Motor neuron (in vitro differentiated cells): ENCODE measurements at places on chromosomes 1 and 21.
A peak's percentile ranks its signal among the peaks of the same experiment; 100 is the strongest.

DNA sequence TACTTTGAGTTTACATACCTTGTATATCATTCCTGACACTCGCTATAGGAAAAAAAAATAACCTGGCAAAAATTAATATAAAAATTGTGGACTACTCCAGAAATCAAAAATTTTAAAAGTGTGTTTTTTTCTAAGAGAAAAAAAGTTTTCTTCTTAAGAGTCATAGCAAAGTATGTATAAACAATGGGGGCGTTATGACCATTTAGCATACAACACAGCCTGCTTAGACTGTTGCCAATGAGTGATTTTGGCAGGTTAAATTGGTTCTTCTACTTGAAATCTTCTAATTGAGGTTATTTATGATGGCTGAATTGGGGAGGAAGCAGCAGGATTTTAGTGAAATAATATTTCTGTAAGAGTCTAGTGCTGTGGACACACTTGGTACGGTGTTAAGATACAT lies 130.5 kb upstream of the USH2A start:
- no peak for ATAC-seq

GRCh38 chr1:109728870-109729269 lies 12.0 kb downstream of the GSTM3 start:
- no peak for ATAC-seq

DNA sequence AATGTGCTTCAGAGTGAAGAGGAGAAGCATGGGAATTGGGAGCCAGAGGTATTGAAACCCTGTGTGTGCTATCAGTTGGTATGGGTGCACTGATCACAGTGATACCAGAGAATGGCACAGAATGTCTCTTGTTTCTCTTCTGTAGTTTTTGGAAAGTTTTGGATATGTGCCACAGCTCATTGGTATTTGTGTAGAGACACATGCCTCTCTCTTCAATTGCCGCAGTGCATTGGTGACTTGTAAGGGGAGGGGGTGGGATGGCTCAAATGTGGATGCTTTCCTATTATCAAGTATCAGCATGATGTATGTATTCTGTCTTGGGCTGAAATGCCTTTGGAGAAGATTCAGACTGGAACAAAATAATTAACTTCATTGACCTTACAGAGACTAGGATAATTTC lies 101.0 kb downstream of the HMCN1 start:
- no peak for ATAC-seq

DNA sequence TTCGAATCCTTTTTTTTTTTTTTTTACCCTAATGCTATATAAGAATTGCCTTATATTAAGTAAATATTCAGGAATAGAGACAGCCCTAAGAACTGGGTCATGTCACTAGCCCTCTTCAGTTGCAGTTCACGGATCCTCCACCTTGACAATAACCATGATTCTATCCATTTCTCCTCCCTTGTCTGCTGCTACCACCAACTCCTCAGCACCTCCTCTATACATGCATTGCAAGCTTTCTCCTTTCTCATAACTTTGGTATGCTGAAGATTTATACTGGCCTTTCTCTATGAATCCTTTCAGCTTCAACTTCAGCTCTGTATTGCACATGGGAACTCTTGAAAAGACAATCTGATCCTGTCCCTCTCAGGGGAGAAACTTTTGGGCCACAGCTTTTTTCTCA lies 14.3 kb upstream of the DR1 start:
- ATAC-seq, result no peak

GRCh38 chr1:96820107-96820506 lies 98.5 kb downstream of the PTBP2 start:
- ATAC-seq, result no peak

- ATAC-seq, result no peak
Measured at GRCh38 chr1:225113265-225113664, 183.8 kb downstream of the DNAH14 start.

- no peak for ATAC-seq
Measured at GRCh38 chr1:154867841-154868605, 2.1 kb downstream of the KCNN3 start.

- ATAC-seq, result no peak
Measured at GRCh38 chr1:61435226-61435625, 289.7 kb downstream of the TM2D1 start.

- no peak for ATAC-seq
Measured at GRCh38 chr1:53345996-53346813, 18.3 kb upstream of the LRP8 start.

DNA sequence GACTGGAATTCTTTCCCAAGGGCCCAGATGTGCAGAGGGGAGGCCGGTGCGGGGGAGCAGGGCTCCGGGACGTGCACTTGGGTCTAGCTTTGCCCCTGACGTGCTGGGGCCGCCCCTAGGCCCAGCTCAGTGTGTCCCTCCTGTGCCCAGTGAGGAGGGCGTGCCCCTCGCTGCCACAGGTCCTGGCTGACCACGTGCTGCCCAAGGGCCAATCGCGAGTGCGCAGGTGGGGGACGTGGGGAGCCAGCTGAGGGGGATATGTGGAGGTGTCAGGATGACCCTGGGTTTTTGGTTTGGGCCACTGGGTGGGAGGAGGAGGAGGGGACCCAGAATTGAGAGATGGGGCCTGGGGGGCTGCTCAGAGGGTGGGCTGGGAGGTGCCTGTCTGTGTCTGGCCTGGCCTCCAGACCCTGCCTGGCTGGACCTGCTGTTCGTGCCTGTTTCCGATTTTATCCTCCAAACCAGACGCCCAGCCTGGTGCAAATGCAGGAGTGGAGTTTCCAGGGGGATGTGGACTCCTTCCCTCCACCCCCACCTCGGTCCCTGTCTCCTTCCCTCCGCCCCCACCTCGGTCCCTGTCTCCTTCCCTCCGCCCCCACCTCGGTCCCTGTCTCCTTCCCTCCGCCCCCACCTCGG lies 6.1 kb upstream of the RNF223 start:
- peak; percentile 80 for ATAC-seq

- no peak for ATAC-seq
Measured at GRCh38 chr1:151502859-151503780, 8.1 kb upstream of the CGN start.

DNA sequence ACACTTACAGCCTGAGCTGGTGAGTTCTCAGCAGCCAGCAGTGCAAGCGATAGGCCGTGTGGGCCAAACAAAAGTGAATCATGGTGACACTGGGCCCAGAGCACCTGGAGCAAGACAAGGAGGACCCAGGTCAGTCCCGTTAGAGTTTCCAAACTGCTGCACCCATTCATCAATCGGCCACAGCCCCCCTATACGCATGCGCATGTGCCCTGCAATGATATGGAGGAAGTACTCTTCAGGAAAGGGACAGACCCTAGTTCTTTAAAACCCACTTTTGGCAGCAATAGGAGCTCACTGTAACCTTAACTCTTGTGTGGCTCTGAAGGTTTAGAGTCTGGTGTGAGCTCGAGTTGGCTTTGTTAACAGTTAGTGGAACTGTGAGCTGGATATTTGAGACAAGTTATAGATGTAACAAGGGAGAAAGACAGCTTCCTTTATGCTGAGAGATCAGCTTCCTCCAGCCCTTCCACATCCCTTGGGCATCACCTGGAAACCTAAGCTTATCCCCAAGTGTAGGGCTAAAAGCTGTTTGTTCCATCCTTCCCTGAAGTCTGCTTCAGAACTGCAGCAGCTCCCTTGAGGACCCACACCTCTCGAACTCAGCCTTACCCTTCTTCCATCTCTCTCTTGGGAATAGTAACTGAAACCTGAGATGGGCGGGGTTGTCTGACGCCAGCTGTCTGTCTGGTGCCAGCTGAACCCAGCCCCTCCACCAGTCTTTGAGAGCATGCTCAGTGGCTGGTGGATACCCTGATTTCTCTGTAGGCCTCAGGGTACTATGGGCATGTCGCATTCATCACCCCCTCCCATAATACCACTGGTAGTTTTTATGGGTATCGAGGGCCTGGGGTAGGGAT lies 17.7 kb downstream of the NMNAT1 start:
- peak; percentile 99 for ATAC-seq

DNA sequence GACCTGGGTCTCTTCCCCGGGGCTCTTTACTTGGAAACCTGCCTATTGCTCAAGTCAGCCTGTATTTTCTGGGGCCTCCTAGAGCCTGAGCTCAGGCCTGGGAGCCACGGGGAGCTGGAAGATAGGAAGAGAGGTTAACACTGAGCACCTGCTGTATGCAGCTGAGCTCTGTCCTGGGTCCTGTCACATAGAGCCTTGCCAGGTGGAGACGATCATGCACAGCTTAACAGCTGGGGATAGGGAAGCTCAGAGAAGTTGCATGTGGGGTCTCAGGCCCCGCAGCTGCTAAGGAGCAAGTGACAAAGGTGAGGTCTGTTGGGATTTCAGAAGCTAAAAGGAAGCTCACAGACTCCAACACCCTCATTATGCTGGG lies 127.4 kb upstream of the TMEM51 start:
- ATAC-seq, result no peak

- ATAC-seq, result no peak
Measured at GRCh38 chr1:41780322-41780721, 138.4 kb downstream of the HIVEP3 start.

- no peak for ATAC-seq
Measured at GRCh38 chr1:160911441-160911840, 26.5 kb upstream of the ITLN1 start.

DNA sequence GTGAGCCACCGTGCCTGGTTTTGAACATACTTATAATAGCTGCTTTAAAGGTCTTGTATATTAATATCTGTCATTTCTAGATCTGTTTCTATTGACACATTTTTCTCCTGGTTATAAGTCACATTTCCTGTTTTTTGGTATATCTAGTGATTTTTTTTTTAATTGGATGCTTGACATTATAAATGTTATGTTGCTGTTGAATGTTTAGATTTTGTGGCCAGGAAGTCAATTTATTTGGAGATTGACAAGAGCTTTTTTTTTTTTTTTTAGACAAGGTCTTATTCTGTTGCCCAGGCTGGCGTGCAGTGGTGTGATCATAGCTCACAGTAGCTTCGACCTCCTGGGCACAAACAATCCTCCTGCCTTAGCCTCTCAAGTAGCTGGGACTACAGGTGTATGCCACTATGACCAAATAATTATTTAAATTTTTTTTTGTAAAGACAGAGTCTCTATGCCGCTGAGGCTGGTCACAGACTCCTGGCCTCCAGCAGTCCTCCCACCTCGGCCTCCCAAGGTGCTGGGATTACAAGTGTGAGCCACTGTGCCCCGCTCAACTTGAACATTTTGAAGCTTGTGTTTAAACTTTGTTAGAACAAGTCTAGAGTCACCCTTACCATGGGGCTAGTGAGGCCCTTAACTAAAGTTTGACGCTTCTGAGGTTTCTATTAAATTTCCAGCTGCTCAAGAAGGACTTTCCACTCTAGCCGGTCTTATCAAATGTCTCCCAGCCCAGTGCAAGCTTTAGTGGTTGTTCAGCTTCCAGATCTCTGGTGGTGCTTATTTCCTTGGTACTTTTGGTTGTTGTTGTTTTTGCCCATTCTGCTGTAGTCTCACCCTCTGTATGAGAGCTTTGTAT lies 8.6 kb upstream of the CHI3L2 start:
- ATAC-seq, result no peak

GRCh38 chr1:85334962-85335361 lies 58.5 kb upstream of the BCL10 start:
- no peak for ATAC-seq

DNA sequence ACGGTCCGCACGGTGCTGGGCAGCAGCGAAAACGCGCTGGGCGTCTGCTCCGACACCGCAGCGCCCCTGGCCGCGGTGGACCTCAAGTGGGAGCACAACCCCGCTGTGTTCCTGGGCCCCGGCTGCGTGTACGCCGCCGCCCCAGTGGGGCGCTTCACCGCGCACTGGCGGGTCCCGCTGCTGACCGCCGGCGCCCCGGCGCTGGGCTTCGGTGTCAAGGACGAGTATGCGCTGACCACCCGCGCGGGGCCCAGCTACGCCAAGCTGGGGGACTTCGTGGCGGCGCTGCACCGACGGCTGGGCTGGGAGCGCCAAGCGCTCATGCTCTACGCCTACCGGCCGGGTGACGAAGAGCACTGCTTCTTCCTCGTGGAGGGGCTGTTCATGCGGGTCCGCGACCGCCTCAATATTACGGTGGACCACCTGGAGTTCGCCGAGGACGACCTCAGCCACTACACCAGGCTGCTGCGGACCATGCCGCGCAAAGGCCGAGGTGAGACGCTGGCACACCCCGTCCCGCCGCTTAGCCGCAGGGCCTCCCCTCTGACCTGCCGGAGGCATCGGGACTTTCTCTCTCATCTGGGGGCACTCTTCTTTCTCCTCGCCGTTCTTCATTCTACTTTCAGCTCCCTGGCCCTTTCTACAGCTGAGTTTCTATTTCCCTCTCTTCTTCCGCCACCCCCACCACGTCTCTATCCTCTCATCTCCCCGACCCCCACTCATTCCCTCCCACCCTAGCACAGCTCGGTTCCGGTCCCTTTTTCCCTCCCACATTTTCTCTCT lies 1.0 kb downstream of the NPR1 start:
- peak; percentile 69 for ATAC-seq

- no peak for ATAC-seq
Measured at GRCh38 chr1:114082867-114083585, 70.6 kb downstream of the SYT6 start.

GRCh38 chr1:106223213-106223612 lies 833.3 kb upstream of the PRMT6 start:
- ATAC-seq, result no peak

DNA sequence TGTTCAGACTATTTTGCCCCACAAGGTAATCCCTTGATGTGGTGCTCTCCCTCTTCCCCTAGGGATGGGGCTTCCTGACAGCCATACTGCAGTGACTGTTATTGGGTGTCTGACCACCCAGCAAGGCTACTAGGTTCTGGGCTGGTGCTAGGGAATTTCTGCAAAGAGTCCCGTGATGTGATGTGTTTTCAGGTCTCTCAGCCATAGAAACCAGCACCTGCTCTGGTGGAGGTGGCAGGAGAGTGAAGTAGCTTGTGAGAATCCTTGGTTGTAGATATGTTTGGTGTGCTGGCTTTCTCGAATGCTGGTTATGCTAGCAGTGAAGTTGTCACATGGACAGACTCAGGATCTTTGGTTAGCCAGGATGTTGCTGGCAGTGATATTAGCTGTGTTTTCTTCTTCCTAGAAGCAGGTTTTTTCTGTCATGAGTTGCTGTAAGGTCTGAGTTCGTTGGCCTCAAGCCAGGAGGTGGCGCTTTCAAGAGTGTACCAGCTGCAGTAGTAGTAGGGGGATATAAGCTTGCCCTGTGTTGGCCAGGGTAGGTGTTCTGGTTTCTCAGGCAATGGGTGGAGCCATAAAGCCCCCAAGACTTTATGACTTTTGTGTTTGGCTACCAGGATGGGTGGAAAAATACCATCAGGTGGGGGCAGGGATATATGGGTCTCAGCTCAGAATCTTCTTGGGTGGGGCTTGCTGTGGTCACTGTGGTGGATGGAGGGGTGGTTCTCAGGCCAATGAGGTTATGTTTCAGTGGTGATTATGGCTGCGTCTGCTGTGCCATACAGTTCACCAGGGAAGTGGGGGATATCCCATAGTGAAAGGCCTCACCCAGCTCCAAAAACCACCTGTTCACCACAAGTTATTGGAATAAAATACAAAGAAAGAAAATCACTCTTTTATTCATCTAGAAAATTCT lies 1112.3 kb downstream of the KCNT2 start:
- ATAC-seq, result no peak

GRCh38 chr1:201268604-201269151 lies 14.6 kb upstream of the PKP1 start:
- peak; percentile 32 for ATAC-seq

GRCh38 chr1:108692724-108693655 lies 880 bp downstream of the PRPF38B start:
- ATAC-seq, result peak; percentile 64
